EH (cell line): ENCODE measurements at places on chromosomes 11 and 22.

DNA sequence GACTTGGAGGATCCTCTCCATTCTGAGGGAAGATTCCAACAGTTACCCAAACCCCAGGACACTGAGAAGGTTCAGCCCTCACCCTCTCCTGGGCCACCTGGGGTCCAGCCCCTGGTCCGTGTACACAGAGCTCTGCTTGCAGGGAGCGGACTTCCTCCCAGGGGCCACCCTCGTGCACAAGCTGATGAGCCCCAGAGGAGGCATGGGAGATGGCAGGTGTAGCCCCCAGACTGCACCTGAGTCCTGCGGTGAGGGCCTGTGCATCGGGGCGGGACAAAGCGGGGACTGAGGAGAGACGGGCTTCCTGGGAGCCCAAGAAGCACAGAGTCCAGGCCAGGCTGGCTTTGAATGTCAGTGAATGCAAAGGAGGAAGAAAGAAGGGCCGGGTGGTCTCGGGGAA lies 1374.9 kb downstream of the BRD1 start:
- no peak for DNase-seq

DNA sequence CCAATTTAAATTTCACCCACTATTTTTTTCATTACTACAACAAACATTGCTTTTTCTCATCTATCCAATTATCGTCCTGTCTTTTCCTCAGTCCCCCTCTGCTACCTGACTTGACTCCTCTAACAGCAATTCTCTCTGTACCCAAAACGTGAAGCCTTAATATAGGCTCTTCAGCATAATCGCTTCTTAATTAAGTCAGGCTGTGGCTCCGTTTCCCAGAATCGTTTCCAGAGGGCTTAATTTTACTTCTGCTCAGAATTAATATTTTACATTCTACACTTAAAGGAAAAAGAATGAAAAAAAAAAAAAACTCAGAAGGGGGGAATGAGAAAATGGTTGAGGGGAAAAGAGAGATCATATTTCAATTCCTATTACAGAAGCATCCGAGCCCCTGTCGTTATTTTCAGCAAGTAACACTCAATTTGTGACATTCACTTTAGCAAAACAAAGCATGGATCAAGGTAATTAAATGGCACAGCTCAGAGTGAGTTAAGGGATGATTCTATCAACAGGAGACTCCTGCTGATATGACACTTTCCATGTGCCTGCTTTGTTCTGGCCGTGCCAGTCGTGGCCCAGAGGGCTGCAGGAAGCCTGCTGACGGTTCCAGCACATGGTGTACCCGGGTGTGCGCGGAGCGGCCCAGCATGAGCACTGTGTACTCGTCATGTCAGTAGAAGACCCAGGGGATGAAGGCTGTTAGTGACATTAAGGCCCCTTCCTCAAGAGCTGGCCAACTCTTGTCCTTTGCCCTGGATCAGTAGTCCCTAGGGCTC lies 272.5 kb downstream of the NTM start:
- no peak for DNase-seq

- DNase-seq, result no peak
Measured at GRCh38 chr11:85776951-85777602, 33.9 kb downstream of the SYTL2 start.

GRCh38 chr22:29765905-29766631 lies 739 bp downstream of the ZMAT5 start:
- no peak for DNase-seq

DNA sequence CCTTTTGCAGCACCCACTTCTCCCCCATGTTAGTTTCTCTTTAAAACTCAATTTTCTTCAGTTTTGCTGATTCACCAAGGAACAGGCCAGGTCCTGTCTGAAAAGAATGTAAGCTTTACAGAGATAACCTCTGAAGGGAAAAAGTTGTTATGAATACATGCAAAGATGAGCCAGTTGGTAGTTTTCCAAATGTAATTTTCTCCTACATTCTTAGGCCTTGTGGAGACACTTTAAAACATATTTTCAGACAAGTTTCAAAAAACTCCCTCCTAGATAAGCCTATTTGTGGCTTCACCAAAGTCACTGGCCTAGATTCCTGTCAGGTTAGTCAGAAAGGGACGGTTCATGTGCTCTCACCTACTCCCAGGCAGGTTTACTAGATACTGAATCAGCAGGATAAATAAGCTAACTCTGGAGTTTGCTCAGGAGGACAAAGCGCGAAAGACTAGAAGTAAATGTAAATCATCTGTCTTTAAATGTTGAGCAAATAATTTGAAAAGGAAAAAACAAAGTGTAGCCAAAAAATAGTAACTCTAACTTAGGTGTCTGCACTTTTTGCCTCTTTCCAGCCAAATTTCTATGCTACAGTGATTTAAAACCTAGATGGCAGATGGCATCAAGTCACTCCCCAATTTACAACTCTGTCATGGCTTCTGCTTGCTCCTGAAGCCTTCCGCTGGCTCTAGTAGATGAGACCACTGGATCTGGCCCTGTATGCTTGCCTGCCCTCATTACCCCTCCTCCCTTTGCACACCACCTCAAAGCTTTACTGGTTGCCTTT lies 4.9 kb upstream of the ATP6V1E1 start:
- peak; percentile 88 for DNase-seq
